ENCODE measurements at places on chromosomes 16 and 17.
A peak's percentile ranks its signal among the peaks of the same experiment; 100 is the strongest.

DNA sequence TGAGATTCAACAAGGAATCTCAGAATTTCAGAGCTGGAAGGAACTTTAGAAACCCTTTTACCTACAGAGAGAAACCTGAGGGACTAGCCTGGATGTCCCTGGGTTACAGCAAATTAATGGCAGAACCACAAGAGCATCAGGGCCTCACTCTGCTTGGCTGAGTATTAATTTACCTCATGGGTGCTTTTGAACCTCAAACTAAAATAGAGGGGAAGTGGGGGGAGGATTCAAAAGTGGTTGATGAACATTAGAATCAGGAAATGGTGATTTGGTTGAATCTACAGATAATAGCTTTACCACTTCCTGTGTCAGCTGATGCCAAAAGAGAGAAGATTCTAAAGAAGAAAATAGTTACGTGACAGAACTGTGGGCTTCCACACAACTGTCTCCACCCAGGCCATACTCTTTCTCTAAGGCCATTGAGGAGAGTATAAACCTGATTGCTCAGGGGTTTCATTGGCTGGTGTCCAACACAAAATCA is 11.3 kb upstream of the SKAP1 start:
- DNase-seq = peak; percentile 20

DNA sequence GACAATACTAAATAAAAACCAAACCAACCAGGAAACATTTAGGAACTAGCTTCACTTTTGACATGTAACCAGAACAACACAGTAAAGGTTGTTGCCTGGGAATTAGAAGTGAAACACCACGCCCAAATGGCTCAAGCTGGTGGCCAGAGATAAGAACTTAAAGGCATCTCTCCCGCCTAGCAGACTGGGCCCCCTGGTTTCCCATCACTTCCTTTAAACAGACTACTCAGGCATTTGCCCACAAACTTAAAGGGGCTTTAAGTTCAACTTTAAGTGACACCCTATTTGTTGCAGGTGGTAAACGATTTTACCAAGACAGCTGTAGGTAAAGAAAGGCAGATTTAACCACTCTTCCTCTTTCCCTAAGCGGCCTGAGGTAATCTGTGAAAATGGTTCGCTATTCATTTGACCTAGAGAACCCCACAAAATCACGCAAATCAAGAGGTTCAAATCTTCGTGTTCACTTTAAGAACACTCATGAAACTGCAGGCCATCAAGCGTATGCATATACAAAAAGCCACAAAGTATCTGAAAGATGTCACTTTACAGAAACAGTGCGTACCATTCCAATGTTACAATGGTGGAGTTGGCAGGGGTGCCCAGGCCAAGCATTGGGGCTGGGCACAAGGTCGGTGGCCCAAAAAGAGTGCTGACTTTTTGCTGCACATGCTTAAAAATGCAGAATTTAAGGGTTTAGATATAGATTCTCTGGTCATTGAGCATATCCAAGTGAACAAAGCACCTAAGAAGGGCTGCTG is 40.8 kb upstream of the BPTF start:
- DNase-seq = no peak

GRCh38 chr17:75512926-75513640 is 2.3 kb downstream of the CASKIN2 start:
- no peak for DNase-seq

GRCh38 chr17:7220593-7221277 is 997 bp downstream of the ACADVL start:
- DNase-seq = peak; percentile 38

DNA sequence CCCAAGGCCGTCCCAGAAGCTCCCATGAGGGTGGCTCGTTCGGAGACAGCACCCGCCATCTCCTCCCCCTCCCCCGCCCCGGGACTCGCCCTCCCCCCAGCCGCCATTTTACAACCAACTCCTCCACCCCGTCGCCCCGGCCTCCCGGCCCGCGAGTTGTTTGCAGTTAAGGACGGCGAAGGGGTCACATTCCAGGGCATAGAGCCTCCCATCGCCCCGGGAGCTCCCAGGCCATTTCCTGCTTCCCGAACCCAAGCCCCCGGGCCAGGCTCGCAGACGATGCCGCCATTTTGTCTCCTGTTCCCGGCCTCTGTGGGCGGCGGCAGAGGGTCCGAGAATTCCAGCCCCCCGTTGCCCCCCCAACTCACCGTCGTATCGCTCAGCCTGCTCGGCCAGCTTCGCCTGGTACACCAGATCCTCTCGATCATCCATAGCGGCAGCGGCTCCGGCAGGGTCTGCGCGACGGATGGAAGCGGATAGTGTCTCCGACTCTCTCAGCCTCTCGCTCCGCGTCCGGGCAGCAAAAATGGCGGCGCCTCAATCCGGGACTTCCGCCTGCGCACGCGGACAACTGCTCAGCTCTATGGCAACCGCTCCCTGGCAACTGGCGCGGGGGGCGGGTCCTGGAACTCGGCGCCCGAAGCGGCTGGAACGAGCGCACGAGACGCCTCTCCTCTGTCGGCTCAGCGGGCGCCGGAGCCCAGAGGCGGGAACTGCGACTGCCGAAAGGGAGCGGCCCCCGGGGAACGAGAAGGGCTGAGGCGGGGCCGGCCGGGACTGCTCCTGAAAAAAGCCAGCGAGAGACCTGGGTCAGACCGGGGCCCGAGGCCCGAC is at the start of gene YWHAE:
Gene YWHAE, minus strand, starts transcription at position 544 of the 834 bp plus-strand sequence. Its CDS starts 112 bp downstream, at position 432.
- DNase-seq = peak; percentile 94

- DNase-seq = no peak
Measured at GRCh38 chr17:13067629-13068303, 49.9 kb upstream of the ELAC2 start.

- DNase-seq = no peak
Measured at GRCh38 chr16:73792199-73793020, 504.2 kb upstream of the PSMD7 start.

DNA sequence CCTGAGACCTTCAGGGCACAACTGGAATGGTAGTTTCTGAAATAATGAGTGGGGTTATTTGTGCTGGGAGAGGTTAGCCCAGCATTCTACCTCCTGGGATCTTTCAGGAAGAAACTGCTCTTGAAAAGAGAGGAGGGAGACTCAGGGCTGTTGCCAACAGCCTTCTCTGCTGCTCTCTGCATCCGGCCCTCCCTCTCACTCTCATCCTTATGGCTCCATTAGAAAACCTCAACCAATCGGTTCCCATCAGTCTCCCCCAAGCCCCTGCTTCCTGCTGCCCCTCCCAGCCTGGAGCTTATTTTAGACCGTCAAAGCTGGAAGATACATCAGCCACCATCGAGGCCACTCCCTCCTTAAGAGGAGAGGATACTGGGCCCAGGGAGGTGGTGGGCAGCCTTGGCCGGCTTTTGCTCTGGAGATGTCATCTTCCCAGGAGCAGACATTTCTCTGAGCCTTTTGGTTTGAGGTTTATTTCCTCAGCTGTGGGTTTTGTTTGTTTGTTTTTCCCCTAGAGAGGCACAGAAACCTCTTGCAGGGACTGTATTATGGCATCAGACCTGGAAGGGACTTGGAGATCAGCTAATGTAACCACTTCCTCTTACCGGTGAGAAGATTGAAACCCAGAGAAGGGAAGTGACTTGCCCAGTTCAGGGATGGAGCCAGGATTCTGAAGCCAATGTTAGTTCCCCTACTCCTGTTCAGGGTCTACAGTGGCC is 2.7 kb downstream of the MPRIP start:
- peak; percentile 74 for DNase-seq

DNA sequence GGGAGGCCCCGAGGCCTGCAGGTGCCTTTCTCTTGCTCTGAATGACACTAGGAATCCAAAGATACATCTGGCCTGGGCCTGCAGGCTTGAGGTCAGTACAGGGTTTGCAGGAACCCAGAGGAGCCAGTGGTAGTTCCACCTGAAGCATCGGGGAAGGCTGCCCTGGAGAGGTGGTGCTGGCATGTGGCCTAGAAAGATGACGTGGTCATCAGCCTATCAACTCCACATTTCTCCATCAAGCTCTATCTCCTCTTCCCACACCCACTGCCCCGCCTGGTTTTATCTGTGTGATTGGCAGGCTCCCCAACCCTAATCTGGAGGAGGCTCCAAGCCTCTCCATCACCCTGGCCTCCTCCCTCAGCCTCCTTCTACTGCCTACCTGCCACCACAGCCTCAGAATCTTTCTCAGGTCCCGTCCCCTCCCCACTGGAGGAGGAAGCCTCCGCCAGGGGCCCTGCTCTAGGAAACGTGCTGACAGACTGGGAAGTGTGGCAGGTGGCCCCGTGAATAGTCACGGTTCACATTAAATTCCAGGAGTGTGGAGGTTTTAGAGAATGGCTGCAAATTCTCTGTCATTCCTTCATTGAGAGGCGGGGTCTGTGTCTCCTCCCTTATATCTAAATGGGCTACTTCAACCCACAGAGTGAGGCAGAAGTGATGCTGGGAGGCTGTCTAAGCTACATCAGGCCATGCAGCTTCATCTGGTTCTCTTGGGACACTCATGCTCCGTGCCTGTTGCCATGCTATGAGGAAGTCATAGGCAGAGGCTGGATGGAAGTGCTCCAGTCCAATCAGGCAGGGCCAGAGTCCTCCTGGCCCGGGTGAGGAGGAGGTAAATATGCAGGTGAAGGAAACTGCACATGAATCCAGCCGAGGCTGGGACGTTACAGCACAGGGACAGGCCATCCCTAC is 11.4 kb upstream of the MAP2K3 start:
- DNase-seq = peak; percentile 89

DNA sequence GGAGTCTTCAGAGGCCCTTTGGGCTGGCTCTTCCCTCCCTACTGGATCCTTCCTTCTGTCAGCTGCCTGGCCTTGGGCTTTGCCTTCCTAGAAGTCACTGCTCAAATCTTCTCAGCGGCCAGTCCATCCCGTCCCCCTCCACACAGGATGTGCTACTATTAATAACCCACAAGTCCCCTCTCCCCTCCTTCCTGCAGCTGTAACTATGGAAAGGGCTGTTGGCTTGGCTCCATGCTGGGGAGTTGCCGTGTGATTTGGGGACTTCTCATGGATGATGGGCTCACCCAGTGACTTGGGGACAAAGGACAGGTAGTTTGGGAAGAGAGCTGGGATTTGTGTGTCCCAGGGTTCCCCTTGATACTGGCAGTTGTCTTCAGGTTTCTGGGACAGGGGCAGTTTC is 19.4 kb downstream of the TMEM94 start:
- no peak for DNase-seq

- no peak for DNase-seq
Measured at GRCh38 chr17:45338996-45339535, 22.2 kb upstream of the MAP3K14 start.

- DNase-seq = no peak
Measured at GRCh38 chr16:48564544-48565444, 45.2 kb downstream of the N4BP1 start.

GRCh38 chr16:46712911-46713310 is 23.5 kb downstream of the ORC6 start:
- no peak for DNase-seq

- peak; percentile 61 for DNase-seq
Measured at GRCh38 chr16:85888405-85889331, 10.3 kb upstream of the IRF8 start.

DNA sequence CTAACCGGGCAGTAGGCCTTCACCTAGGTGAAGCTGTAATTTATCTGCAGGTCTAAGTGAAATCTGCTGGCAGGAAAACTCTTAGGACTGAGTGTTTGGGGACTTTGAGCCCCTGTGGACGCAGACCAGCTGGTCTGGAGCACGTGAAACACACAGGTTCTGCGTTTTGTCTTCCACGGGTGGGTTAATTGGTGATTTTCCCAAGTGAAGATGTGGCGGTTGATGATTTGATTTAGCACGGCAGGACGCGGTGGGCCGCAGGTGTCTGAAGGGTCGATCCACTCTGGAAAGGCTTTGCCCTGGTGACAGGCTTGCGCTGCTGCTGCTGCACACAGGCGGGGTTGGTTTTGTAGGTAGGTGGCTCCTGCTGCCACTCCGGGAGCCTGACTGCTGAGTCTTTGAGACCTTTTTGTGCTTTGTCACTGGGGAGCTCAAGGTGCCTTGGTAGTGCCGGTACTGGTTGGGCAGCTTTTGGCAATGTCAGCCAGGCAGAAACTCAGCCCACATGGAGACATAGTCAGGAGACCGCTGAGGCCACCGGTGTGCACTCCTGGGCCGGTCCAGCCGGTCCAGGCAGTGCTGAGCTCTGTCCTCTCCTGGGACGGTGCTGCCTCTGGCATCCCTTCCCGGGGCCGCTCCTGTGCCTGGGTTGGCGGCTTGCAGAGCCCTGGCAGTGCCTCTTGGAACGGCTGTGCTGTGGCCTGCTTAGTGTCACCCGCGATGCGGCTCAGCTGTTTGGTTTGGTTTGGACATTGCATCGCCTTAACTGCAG is 2.3 kb downstream of the BAIAP2 start:
- no peak for DNase-seq

- DNase-seq = peak; percentile 94
Measured at GRCh38 chr17:57541472-57542394, 203.4 kb downstream of the CCDC182 start.

DNA sequence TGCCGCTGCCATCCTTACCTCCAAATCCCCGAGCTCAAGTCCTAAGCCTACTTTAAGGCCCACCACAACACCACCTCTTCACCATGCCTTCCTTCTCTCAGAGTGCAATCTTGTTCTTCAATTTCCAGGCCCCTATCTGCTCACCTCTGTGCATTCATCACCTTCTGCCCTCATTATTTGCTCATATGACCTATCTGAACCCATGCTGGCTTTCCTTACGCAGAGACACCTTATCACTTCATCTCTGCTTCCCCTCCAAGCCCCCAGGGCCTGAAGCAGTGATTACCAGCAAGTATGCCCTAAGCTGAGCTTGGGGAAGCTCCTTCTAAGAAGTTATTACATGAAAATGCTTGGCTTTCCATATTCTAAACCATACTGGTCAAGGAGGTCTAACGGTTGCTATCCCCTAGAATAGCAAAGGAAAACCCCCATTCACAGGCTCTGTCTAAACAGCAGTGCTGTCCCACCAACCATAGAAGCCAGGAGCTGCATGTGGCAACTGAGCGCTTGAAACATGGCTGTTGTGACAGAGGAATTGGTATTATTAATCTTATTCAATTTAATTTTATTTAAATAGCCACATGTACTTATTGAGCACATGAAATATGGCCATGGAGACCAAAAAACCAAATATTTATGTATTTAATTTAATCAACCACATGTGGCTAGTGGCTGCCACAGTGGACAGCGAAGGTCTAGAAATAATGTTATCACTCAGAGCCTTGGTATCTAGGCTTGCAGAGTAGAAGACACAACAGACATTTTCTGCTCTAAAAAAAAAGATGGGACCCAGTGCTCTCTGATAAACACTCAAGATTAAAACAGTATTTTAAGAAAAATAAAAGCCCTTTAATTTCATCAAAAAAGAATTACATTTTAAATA is 13.9 kb downstream of the USP7 start:
- DNase-seq = no peak

GRCh38 chr17:81335773-81336157 is 40.7 kb upstream of the SLC38A10 start:
- no peak for DNase-seq

GRCh38 chr17:1462164-1463112 is 6.4 kb upstream of the CRK start:
- peak; percentile 87 for DNase-seq

DNA sequence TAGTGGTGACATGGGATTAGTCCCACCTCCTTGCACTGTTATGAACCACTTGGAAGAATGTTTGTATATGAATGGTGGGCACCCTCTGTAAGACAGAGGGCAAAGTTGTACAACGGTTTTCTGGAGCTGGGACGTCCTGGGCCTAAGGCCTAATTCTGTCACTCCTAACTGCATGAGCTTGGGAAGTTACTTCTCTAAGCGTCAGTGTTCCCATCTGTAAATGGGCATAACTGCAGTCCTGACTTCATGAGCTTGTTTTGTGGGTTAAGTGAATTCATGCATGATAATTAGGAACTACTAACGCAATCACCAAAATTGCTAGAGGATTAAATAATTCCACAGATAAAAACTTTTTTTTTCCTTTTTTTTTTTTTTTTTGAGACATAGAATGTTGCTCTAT is 1.8 kb downstream of the TBC1D16 start:
- DNase-seq = no peak

- DNase-seq = no peak
Measured at GRCh38 chr17:20033415-20033814, 24.3 kb downstream of the SPECC1 start.

Data from NCI-H226 (cell line).